Stimulated activated CD8-positive, alpha-beta memory T cell treated with anti-CD3 and anti-CD28 coated beads, Interleukin-4, amount 100 ng/mL, for 1 hour (primary cell): ENCODE measurements at places on chromosomes 16 and 17.

- no peak for DNase-seq
Measured at GRCh38 chr16:58464047-58464915, 35.7 kb upstream of the NDRG4 start.

GRCh38 chr16:16861546-16861945, 482.6 kb downstream of the NPIPA7 start:
- no peak for DNase-seq

- DNase-seq = no peak
Measured at GRCh38 chr17:72631568-72631948, 460.9 kb downstream of the SLC39A11 start.

GRCh38 chr17:9371019-9371418, 204.6 kb downstream of the STX8 start:
- DNase-seq = no peak

GRCh38 chr17:57405491-57406072, 149.3 kb downstream of the MSI2 start:
- no peak for DNase-seq

GRCh38 chr16:64957246-64957645, 164.6 kb downstream of the CDH11 start:
- DNase-seq = no peak

- no peak for DNase-seq
Measured at GRCh38 chr17:43999024-43999423, 5.4 kb upstream of the NAGS start.
